ENCODE measurements at places on chromosomes 11 and 22. TPM values are rescaled to one million over a fixed set of nuclear protein-coding genes. Genes with fewer than 3 reads are reported as not detected.
A peak's percentile ranks its signal among the peaks of the same experiment; 100 is the strongest.

The OR52E8 gene
- not detected for total RNA-seq

- DNase-seq = peak; percentile 16
Measured at GRCh38 chr11:121534131-121535093, 81.6 kb upstream of the SORL1-AS1 start.

The TYR gene
- total RNA-seq = 4.2 TPM

GRCh38 chr11:47111318-47111804 lies 65.3 kb downstream of the ARFGAP2 start:
- no peak for DNase-seq

DNA sequence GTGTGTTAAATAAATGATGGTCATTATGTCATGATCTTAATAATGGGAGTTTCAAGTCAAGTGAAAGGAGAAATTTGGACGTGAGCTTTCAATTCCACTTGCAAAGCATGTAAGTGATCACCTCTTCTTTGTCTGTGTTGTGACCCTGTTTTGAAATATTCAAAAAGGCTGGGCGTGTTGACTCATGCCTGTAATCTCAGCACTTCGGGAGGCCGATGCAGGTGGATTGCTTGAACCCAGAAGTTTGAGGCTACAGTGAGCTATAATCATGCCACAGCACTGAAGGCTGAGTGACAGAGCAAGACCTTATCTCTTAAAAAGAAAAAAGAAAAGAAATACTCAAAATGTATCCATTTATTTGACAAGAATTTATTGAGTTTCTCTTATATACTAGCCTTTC lies 32.9 kb upstream of the EED start:
- no peak for DNase-seq
